NCI-H524 (cell line): ENCODE measurements at places on chromosomes 6 and 20.

GRCh38 chr6:15416932-15417509 is 171.2 kb downstream of the JARID2 start:
- no peak for DNase-seq

DNA sequence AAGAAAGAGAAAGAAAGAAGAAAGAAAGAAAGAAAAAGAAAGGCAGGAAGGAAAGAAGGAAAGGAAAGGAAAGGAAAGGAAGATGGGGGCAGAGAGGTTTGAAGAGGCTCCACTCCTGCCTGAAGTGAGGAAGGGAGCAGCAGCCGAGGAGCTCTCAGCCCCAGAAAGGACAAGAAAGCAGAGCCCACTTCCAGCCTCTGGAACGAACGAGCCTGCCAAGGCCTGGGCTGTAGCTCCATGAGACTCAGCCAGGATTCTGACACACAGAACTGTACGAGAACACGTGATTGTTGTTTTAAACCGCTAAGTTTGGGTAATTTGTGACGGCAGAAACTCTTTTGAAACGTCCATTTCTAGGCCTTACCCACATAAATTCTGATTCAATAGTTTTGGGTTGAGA is 69.5 kb downstream of the TTLL2 start:
- no peak for DNase-seq

- no peak for DNase-seq
These were observed 33.5 kb downstream of the PLG start for GRCh38 chr6:160735523-160735922.

- DNase-seq, result no peak
These were observed 29.1 kb downstream of the TOX2 start for GRCh38 chr20:43943725-43944124.

DNA sequence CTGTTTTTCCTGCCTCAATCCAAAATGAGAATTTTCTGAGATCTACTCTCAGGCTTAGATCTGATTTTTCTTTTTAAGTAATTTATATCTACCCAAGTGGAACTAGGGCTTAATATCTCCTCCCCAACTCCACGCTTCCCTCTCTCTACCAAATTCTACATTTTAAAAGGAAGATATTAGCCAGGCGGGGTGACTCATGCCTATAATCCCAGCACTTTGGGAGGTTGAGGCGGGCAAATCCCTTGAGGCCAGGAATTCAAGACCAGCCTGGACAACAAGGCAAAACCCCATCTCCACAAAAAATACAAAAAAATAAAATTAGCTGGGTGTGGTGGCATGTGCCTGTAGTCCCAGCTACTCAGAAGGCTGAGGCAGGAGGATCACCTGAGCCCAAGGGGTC is 61.0 kb downstream of the MTFR2 start:
- DNase-seq, result no peak

- no peak for DNase-seq
These were observed 87.5 kb downstream of the ZFP64 start for GRCh38 chr20:52103913-52104545.

DNA sequence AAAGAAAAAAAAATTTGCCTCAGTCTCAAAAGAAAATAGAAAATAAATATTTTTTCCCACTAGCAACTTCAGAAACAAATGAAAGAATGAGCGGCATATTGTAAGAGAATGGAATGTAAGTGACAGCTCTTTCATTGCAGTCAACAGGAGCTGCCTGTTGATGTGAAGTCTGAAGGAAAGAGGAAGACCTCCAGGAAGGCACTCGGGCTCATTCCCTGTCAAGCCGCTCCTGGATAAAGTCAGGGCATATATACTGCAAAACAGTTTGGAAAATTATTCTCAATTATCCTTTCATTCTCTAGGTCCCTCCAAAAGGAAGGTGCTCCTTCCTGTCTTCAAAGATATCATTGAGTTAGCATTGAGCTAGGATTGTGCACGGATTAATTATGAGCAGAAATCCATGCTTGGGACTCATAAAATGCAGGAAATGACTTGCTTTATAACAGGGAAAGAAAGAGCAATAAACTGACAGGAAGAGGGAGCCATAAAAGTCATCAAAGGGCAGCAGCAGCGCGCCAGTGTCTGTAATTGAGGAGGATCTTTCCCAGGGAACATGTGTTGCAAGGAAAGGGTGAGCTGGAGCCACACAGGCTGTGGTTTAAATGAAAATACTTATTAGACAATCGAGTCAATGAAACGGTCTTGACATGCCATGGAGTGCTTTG is 218.2 kb downstream of the C6orf118 start:
- no peak for DNase-seq

- DNase-seq, result no peak
These were observed 42.5 kb downstream of the ATP9A start for GRCh38 chr20:51725584-51726176.

GRCh38 chr6:52426667-52427066 is 6.5 kb downstream of the EFHC1 start:
- no peak for DNase-seq

- no peak for DNase-seq
These were observed 69.9 kb downstream of the TOX2 start for GRCh38 chr20:43984587-43984986.

- DNase-seq, result no peak
These were observed 19.8 kb downstream of the NEDD9 start for GRCh38 chr6:11212664-11213063.
